ENCODE measurements at places on chromosomes 16 and 17. TPM values are rescaled to one million over a fixed set of nuclear protein-coding genes. Genes with fewer than 3 reads are reported as not detected.

MT1F gene
- 9.0 TPM for total RNA-seq

MT4 gene
- total RNA-seq = not detected

ABAT gene
- 5.1 TPM for total RNA-seq

GRCh38 chr16:76900285-76901263 lies 290.4 kb upstream of the MON1B start:
- no peaks in the 10 kb centered on the region for H3K27me3 ChIP-seq
- no peak overlapping the region for H3K27ac ChIP-seq
- no peak overlapping the region for H3K4me3 ChIP-seq
- no peaks in the 10 kb centered on the region for H3K36me3 ChIP-seq
- DNase-seq = no peak

NPIPA2 gene
- total RNA-seq = 2.0 TPM

CHST5 gene
- not detected for total RNA-seq

DNA sequence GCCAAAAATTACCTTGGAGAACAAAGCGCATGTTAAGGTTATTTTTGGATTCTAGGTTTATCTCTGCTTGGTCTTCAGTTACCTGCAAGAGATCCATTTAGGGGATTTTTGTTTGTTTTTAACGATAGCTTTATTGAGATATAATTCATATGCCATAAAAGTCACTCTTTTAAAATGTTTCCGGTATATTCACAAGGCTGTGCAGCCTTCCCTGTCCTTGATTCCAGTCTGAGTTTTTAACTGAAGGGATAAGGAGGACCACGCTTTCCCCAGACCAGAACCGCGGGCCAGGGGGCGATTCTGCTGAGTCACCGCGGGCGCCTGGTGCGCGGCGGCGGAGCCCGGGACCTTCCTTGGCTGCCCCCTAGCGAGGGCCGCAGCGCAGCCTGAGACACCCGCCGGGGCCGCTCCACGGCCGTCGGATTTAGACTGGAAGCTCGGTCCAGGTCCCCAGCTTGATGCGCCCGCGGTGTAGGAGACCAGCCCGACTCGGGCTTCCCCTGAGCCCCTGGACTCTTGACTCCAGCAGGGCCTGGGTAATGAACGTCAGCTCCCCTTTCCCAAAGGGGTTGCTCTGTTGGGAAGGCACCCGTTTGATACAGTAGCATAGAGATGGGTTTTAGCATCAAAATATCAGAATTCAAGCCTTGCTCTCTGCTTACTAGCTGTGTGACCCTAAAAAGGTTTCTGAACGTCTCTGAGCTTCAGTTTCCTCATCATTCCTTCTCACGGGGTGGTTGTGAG lies 50.0 kb upstream of the STH start:
- H3K27ac ChIP-seq = no peak overlapping the region
- peaks cover 29% of the 10 kb centered on the region for H3K27me3 ChIP-seq
- DNase-seq = peak; percentile 73
- peak overlapping the region; percentile 31 for H3K4me3 ChIP-seq

DNA sequence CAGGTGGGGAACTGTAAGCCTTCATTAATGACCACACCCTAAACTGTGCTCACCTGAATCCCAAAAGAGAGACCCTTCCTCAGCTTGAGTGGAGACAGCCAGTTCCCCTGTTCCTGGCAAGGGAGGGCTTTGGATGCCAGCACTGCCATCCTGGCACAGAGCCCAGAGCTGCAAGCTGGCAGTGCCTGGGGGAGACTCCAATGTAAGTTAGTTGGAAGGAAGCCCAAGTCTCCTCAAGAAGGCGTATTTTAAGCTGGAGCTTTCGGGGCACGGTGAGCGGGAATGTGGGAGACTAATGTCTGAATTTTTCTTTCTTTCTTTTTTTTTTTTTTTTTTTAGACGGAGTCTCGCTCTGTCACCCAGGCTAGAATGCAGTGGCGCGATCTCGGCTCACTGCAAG lies 4.7 kb downstream of the CDC42EP4 start:
- H3K27me3 ChIP-seq = peaks cover 13% of the 10 kb centered on the region
- H3K4me1 ChIP-seq = peaks cover 11% of the 10 kb centered on the region
- no peak overlapping the region for H3K27ac ChIP-seq
- no peaks in the 10 kb centered on the region for H3K36me3 ChIP-seq

DNA sequence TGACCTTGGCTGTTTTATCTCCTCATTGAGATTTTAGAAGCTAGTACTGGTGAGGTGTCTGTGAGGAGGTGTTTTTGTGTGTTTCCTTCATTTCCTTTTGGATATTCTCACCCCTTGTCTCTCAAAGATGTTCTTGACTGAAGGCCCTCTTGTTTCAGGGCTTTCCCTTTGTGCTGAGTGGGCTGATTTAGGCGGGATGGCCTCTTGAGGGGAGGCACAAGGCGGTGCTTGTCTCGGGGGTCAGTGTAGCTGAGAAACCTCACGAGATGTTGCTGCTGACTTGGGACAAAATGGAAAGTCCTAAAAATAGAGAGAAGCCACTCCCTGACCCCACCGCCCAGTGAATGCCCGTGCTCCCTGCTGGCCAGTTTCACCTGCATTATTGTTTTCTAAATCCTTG lies 14.2 kb downstream of the CRAMP1 start:
- H3K27ac ChIP-seq = no peak overlapping the region
- no peak for DNase-seq
- H3K27me3 ChIP-seq = no peaks in the 10 kb centered on the region
- H3K4me1 ChIP-seq = peaks cover 6% of the 10 kb centered on the region
- peaks cover 16% of the 10 kb centered on the region for H3K36me3 ChIP-seq
- no peak overlapping the region for H3K4me3 ChIP-seq

GRCh38 chr17:44909681-44910144 lies 5.6 kb downstream of the GFAP start:
- peaks cover 24% of the 10 kb centered on the region for H3K27me3 ChIP-seq
- no peak for DNase-seq
- no peak overlapping the region for H3K4me3 ChIP-seq
- H3K27ac ChIP-seq = no peak overlapping the region
- H3K4me1 ChIP-seq = peaks cover 2% of the 10 kb centered on the region

NPIPB6 gene
- 0.52 TPM for total RNA-seq

GRCh38 chr17:76189741-76190140 lies 48.7 kb upstream of the FOXJ1 start:
- peak overlapping the region; percentile 22 for H3K4me3 ChIP-seq
- H3K36me3 ChIP-seq = peaks cover 29% of the 10 kb centered on the region
- no peak for DNase-seq
- H3K27ac ChIP-seq = peak overlapping the region; percentile 97

- DNase-seq = no peak
- H3K27ac ChIP-seq = no peak overlapping the region
- H3K4me1 ChIP-seq = no peaks in the 10 kb centered on the region
- no peak overlapping the region for H3K4me3 ChIP-seq
- H3K36me3 ChIP-seq = peaks cover 18% of the 10 kb centered on the region
- no peaks in the 10 kb centered on the region for H3K27me3 ChIP-seq
These were observed 38.4 kb downstream of the CFDP1 start for GRCh38 chr16:75394941-75395340.

DYNLRB2 gene
- not detected for total RNA-seq

DNA sequence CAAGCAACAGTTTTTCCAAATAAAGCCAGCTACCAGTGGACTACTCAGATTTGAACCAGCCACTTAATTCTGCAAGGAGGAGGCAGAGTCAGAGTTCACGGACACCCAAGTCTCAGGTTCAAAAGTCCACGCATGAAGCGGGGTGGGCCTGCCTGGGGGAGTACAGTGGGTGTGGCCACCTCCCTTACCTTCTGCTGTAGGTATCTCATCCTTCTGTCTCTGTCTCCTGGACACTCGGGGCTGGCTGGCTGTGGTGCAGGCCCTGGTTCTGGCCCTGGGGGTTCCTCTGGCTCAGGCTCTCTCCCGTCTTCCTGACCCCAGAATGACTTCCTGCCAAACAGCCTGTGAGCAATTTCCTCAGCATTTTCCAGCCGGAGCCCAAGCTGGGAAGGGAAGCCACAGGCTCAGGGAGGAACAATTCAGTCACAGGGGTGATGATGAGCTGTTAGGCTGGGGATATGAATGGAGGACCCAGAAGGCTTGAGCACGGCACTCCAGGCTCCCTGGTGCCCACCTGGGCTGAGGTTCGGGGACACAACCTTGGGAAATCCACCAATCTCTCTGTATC lies 101.9 kb downstream of the LITAF start:
- H3K36me3 ChIP-seq = peaks cover 23% of the 10 kb centered on the region
- H3K4me1 ChIP-seq = no peaks in the 10 kb centered on the region
- H3K27me3 ChIP-seq = no peaks in the 10 kb centered on the region

DNA sequence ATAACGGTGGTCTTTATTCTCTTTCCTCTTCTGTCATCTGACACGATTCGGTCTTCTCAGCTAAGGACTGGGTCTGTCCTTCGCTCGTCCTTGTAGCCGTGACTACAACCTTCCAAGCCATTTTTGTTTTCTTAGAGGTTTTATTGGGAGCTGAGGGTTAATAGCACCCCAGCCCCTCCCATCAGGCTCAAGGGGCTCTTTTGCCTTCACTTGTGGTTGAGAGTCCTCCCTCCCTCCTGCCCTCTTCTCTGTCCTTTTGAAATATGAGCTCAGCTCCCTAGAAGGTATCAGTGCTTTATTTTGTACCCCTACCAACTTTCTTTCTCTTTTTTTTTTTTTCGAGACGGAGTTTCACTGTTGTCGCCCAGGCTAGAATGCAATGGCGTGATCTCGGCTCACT lies 24.7 kb downstream of the SOCS3 start:
- no peak overlapping the region for H3K4me3 ChIP-seq
- H3K27ac ChIP-seq = no peak overlapping the region
- no peaks in the 10 kb centered on the region for H3K36me3 ChIP-seq

DNA sequence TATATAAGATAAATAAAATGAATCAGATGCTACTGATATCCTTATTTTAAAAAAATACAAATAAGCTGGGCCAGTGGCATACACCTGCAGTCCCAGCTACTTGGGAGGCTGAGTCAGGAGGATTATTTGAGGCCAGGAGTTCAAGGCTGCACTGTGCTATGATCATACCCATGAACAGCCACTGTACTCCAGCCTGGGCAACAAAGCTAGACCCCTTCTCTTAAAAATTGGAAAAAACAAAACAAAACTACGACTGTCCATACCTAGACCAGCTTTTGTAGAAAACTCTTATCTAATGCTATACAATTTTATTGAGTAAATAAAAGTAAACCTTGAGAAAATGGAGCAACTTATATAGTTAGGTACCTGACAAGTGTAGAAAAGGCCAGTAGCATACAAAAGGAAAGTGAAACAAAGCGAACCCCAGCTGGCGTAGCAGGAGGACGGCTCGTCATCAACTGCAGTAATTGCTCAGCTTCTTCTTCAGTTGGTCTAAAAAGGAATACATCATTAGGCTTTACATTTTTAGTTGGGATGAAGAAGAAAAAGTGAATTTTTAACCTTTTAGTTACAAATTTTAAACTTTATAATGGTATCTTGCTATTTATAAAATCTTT lies 23.6 kb downstream of the INTS2 start:
- H3K36me3 ChIP-seq = peaks cover 31% of the 10 kb centered on the region
- no peaks in the 10 kb centered on the region for H3K27me3 ChIP-seq
- peak; percentile 58 for DNase-seq
- H3K27ac ChIP-seq = peak overlapping the region; percentile 78
- peak overlapping the region; percentile 37 for H3K4me3 ChIP-seq

QRICH2 gene
- total RNA-seq = 0.52 TPM

GRCh38 chr16:66695935-66696668 lies 441 bp downstream of the CMTM4 start:
- no peaks in the 10 kb centered on the region for H3K36me3 ChIP-seq
- H3K4me1 ChIP-seq = peaks cover 12% of the 10 kb centered on the region
- peak overlapping the region; percentile 71 for H3K4me3 ChIP-seq
- H3K27me3 ChIP-seq = peaks cover 13% of the 10 kb centered on the region
- DNase-seq = peak; percentile 26
- no peak overlapping the region for H3K27ac ChIP-seq

CACNA1G gene
- 0.13 TPM for total RNA-seq

SULT1A1 gene
- total RNA-seq = 15.6 TPM

DNA sequence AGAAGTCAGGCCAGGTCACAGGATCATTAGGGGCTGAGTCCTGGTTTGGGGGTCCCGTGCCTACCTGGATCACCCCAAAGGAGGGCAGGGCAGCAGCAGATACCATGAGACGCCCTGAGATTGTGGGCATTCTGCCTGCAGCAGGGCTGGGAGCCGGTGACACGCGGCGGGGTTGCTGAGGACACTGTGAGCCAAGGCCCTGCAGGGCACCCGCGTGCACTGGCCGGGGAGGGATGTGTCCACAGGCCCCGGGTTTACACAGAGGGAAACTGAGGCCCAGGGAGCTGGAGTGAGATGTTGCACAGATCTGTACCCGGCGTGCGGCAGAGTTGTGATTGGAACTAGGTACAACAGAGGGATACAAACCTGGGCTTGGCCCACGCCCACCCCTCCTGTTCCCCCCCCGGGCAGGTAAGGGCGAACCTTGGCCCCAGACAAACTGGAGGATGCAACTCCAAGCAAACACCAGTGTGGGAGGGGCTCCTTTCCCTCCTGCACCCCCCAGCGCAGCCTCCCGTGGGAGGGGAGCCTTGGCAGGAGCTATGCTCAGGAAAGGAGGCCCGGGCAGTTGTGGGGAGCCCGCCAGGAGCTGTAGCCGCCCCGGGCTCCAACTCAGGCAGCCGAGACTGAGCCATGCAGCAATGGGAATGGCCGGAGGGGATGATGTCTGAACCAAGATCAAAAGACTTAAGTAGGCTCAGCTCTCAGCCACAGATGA lies 91.3 kb downstream of the ENGASE start:
- no peak overlapping the region for H3K27ac ChIP-seq
- peaks cover 8% of the 10 kb centered on the region for H3K4me1 ChIP-seq
- no peak overlapping the region for H3K4me3 ChIP-seq
- no peaks in the 10 kb centered on the region for H3K36me3 ChIP-seq

GUCY2D gene
- total RNA-seq = not detected

KRTAP3-1 gene
- not detected for total RNA-seq

CD300C gene
- not detected for total RNA-seq

DNA sequence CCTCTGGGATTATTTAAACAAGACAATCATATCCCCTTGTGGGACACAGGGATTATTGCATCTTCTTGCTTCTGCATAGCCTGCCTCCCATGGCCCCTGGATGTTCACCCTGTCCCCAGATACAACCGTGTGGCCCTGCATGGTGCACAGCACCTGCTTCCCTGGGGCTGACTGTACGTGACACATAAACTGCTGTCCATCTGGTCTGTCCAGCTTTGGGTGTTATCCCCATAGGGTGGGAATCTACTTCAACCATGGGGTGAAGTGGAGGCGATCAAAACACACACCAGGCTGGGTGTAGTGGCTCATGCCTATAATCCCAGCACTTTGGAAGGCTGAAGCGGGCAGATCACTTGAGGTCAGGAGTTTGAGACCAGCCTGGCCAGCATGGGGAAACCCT lies 138.8 kb downstream of the XYLT1 start:
- no peaks in the 10 kb centered on the region for H3K36me3 ChIP-seq
- H3K4me3 ChIP-seq = no peak overlapping the region
- H3K27me3 ChIP-seq = no peaks in the 10 kb centered on the region
- no peak overlapping the region for H3K27ac ChIP-seq
- DNase-seq = no peak
- H3K4me1 ChIP-seq = peaks cover 5% of the 10 kb centered on the region

GLIS2 gene
- total RNA-seq = 0.49 TPM
